ENCODE measurements at places on chromosomes 1 and 21.

- no peak for DNase-seq
Measured at GRCh38 chr1:92298213-92298572, 594 bp downstream of the GLMN start.

DNA sequence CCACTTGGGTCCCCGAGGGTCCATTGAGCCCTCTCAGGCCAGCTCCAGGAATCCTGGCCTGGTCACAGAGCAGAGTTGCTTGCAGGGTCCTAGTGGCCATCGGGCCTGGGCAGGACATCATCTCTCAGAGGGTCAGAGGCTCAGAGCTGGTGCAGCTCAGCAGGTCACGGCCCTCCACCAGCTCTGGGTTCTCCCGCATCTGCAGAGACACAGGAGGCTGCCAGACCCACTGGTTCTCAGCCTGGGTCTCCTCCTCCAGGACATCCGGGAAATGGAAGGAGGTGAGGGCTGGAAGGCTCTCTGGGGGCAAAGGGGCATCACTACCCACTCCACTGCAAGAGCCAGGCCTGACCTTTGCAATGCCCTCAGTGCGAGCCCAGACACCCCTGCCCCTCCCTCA is 6.5 kb downstream of the TMEM54 start:
- DNase-seq: no peak

GRCh38 chr1:162840250-162840839 is 20.6 kb downstream of the CCDC190 start:
- no peak for DNase-seq

DNA sequence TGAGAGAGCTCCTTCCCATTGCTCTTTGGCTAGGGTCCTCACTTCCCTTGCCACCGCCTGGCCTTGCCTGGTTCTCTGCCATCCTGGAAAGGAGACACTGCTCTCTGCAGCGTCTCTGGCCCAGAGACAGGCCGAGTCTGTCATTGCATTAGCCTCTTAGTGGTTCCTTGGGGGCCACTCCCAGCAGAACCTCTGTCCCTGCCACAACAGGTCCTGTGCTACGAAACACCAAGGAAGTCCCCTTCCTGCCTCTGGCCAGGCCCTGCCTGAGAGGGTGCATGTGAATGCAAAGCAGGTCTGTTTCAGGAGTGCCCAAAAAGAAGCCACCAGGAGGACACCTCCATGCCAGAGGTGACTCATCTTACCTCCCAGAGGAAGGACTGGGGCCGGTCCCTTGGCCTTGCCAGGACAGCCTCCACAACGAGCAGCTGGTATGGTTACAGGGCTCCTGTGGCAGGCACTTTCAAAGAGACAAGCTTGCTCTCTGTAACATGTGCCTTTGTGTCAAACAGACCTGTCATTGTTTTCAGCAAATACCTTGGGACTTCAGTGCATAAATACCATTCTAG is 59.6 kb downstream of the VPS26C start:
- no peak for DNase-seq

DNA sequence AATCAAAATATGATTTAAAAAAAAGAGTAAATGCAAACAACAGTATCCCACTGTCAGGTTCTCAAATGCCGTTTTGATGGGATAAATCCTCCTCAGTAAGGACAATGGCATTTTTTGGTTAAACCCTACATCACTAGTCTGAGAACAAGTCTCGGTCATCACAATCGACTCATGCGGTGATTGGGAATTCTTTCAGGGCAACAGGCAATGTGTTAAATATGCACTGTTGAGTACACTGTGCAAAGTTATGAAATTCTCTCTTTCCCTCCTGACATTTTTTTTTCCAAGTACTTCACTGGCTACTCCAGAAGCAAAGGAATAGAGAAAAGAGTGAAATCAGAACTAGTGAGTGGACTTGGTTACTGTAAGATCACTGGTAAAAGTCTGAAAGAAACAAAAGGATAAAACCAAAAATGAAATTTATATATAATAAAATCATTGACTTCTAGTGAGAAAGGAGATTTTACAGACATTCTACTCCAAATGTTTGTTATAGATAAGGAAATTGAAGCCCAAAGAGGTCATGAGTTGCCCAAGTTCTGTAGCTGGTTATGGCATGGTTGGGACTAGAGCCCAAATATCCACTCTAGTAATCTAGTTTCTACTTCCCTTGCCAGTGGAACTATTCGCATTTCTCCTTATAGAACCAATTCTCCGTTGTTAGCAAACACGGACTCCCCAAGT is 111.3 kb downstream of the TGFBR3 start:
- no peak for DNase-seq

All from SHP77 treated with DMSO at 0.1 percent for 48 hours (cell line).